ENCODE measurements at places on chromosomes 2 and 18.

DNA sequence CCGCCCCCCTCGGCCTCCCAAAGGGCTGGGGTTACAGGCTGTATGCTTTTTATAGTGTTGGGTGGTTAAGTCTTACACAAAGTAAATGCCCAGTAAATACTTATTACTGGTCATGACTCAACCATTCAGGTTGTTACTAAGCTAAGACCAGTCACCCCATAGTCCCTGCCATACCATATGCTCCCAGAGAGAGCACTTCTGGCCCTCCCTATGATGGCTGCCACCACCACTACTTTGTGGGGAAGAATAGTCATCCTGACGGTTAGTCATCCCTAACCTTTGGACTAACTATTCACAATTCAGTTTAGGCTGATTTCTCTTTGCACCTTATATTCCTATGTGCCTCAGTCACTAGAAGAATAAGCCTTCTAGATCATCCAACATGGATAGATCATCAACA, 42.0 kb upstream of the MSH2 start:
- no peak for DNase-seq

DNA sequence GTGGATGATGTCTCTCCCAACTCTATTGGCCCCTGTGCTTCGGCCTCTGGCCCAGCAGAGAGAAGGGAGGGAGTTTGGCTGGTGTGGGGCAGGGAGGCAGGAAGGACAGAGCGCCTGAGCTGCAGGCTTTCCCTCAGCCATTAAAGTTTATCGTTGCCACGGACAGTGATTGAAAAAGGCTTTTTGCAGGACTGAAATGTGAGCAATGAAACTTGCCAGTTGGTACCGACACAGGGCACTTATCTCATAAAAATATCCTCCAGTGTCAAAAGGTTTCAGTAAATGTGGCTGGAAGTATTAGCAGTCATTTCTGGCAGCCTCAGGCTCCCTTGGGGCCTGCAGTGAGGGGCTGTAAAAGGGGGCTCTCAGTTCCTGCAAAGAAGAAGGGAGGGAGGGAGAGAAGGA, 169.2 kb downstream of the GLI2 start:
- no peak for DNase-seq

DNA sequence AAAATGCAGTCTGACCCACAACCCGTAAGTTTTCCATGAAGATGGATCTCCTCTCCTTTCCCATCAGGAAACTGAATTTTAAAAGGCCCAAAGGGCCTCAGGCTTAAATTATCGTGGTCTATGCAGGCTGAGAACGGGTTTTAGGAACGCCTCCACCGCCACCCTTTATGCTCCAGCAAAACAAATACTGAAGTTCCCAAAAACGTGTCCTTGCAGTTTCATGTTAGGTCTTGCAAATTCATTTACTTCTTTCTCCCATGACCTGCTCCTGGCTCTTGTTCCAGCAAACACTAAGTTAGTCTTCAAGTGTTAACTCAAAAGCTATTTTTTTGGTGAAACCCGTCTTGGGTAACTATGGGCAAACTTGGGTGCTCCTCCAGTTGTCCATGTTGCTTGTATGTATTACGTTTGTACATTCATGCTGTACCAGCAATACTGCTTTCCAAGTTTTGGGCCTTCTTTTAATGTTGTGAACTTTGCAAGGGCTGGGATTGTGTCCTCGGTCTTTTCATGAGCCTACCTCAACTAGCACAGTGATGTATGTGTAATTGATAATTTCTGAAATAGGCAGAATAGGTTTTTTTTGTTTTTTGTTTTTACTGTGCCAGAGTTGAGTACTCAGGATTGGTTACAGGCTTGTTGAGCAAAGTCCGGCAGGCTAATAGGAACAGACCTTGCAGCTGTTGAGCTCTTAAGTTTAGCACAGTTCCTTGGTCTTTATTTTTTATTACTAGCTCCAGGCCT, 1.8 kb upstream of the RNF149 start:
- no peak for DNase-seq

GRCh38 chr2:151032741-151033191, 228.9 kb downstream of the RBM43 start:
- DNase-seq = no peak

DNA sequence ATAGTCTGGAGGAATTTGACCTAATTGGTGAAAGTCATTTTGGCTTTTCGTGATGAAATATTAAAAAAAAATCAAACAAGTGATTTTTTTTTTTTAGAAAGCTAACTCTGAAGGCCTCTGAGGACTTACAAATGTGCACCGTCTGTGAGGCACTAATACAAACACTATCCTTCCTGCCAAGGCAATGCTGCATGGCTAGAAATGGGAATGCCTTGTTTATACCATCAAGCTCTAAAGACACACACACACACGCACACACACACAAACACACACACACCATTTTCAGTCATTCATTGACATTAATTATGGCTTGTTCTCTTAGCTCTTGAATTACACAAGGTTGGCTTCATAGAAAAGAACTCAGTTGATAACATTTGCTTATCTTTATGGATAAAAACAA, 1242.0 kb upstream of the ACVR2A start:
- no peak for DNase-seq

- DNase-seq = no peak
Measured at GRCh38 chr2:186422226-186422625, 63.8 kb upstream of the ZC3H15 start.

DNA sequence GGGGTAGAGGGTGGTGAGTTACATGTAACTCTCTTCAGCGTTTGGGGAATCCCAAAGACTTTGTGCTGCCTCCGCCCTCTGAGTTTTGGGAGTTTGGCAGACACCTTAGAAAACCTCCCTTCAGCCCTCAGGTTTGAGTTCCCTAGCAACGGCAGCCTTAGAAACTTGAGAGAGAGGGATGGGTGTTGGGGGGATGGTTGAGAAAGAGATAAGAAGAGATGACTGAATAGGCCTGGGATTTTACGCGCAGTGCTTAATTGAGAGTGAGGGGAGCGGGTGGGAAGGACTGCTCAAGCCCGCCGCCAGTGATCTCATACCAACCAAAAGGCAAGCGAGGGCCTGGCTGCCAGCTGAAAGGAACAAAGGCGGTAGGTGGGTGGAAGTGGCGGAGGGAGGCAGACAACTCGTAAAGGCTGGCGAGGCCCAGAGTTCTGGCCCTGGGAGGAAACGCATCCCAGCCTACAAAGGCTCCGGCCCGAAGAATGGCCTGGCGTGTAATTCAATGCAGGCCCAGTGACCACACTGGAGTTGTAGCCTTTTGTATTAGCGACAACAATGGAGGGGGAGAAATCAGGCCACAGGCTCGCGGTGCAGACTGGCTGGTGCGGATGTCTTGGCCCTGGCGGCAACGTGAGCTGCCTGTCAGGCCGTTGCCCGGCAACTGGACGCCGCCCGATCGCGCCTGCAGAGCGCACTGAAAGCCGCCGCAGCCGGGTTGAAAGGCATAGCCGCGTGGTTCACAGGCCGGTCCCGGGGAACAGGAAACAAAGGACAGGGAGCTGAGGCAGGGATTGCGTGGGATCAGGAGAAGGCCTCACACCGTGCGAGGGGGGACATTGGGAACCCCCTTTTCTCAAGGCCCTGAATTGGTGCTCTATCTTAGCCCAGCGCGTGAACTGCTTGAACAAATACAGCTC, 39.9 kb upstream of the DARS1 start:
- peak; percentile 54 for DNase-seq

- DNase-seq = no peak
Measured at GRCh38 chr2:120483355-120483754, 137.4 kb downstream of the INHBB start.

GRCh38 chr2:43178602-43179542, 47.5 kb downstream of the ZFP36L2 start:
- no peak for DNase-seq

- DNase-seq = no peak
Measured at GRCh38 chr2:116490511-116491145, 1323.9 kb upstream of the DDX18 start.

DNA sequence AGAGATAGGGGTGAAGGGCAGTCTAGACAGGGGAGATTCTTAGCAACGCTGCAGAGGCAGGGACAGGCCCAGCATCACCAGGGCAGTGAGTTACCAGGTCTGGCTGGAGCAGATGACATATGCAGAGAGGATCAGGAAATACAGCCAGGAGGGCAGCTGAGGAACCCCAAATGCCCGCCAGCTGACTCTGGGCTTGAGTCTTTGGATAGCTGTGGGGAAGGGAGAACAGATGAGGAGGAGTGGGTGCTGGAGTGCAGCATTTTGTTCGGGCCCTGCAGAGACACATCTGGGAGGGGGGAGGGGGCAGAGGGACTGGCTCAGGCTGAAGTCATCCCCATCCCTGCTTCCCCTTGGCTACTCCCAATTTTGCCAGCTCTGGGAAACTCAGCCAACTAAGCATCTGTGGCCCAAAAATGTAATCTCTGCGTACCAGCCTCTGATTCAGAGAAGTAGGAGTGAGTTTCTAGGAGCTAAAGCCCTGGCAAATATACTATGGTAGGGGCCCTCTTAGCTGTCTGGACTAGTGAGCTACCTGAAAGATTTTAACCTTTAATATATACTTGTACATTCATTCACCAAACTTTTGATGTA, 214.5 kb downstream of the ZBTB7C start:
- DNase-seq = no peak

DNA sequence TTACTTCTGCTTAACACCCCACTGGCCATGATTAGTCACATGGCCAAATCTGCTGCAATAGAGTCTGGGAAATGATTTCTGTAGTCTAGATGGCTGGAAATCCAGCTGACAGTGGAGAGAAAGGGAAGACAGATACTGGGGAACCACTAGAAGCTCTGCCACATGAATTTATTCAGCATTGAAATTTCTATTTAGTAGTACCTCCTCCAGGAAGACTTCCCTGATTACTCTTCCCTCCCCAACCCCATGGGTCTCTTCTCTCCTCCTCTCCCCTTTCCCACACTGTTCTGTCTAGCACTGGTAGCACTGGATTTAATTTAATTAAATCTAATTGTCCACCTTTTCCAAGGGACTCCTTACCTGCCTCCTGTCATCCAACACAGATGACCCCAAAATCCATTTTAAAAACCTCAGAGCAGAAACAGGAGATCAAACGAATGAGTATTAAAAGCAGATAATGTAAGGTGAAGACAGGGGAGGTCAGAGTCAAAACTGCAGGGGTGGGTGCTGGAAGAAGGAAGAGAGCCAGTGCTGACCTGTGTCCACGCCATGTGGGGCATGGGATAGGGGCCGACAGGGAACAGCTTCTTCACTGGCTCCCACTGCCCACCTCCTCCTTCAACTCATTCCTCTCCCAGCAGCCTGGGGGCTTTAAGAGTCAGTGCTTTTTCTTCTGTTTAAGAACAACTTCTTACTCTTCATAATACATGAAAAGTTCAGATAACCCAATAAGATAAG, 169.2 kb upstream of the HS6ST1 start:
- DNase-seq = no peak
